Endodermal cell (in vitro differentiated cells): ENCODE measurements at places on chromosomes 2 and 18. TPM values are rescaled to one million over a fixed set of nuclear protein-coding genes. Genes with fewer than 3 reads are reported as not detected.

DNA sequence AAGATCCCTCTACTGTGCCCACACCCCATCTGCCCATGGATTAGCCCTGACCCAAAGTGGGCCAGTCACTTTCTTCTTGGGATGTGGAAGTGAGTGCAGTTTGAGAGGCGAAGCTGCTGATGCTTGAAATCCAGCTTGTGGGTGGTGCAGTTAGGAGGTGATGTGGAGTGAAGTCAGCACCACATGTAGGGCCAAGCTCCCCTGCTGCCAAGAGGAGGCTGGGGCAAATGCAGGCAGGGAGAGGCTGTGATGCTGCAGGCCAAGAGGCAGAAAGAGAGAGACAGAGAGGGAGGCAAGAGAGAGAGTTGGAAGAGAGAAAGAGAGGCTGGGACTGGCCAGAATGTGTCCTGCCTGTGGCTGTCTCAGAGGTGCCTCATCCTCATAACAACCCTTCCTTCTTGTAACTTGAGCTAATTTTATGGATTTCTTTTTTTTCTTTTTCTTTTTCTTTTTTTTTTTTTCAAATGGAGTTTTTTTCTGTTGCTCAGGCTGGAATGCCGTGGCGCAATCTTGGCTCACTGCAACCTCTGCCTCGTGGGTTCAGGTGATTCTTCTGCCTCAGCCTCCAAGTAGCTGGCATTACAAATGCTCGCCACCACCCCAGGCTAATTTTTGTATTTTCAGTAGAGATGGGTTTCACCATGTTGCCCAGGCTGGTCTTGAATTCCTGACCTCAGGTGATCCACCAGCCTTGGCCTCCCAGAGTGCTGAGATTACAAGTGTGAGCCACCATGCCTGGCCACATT is 35.3 kb upstream of the CAB39 start:
- no peak overlapping the region for H3K4me3 ChIP-seq
- H3K36me3 ChIP-seq, result no peaks in the 10 kb centered on the region
- DNase-seq, result peak; percentile 30
- H3K4me1 ChIP-seq, result no peaks in the 10 kb centered on the region
- no peak overlapping the region for H3K27ac ChIP-seq
- no peaks in the 10 kb centered on the region for H3K27me3 ChIP-seq

DNA sequence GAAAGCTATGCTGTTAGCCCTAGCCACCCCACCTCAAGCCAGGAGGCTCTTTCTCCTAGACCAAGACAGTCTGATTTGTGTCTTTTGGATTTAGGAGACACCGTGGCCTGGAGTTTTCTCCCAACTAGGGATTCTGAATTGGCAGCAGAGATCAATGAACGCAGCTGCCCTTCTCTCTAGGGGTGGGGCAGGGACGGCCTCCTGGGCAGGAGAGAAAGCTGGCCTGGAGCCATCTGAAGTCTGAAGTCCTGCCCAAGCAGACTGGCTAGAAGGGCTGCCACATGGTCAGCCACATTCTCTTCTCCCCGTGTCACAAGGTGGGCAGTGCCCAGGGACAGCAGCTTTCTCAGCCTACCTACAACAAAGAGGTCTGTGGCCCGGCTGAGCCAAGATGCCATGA is 45.1 kb downstream of the PIEZO2 start:
- H3K4me1 ChIP-seq, result peaks cover 4% of the 10 kb centered on the region
- no peaks in the 10 kb centered on the region for H3K36me3 ChIP-seq
- no peaks in the 10 kb centered on the region for H3K27me3 ChIP-seq
- no peak overlapping the region for H3K4me3 ChIP-seq
- DNase-seq, result no peak

Gene GCKR
- 1.4 and 1.8 TPM in 2 replicates for total RNA-seq

Gene HOXD4
- not detected in 3 replicates for total RNA-seq
